ENCODE measurements at places on chromosomes 13 and 19.

- DNase-seq = no peak
Measured at GRCh38 chr19:55536951-55537740, at the start of gene SBK2. Gene SBK2 (minus strand): TSS chr19:55537133. CDS start chr19:55536294, 839 bp downstream.

GRCh38 chr13:75258159-75258782 lies 223.7 kb downstream of the TBC1D4 start:
- DNase-seq = peak; percentile 27

DNA sequence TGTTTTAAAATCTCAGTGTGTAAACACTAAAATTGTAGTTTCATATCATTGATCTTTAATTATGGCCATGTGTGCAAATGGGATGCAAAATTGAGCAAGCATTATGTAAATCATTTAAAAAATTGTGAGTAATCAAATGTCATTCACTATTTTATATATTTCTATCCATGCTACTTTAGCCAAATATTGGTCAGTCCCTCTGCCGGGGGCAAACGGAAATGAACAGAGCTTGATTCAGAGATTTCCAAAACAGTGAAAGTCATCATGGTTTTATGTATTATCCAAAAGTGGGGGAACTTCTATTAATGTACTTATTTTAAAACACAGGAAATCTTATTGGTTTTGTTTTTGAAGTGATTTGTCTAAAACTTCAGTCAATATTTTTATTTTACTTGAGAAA lies 219.1 kb downstream of the IRS2 start:
- peak; percentile 4 for DNase-seq

DNA sequence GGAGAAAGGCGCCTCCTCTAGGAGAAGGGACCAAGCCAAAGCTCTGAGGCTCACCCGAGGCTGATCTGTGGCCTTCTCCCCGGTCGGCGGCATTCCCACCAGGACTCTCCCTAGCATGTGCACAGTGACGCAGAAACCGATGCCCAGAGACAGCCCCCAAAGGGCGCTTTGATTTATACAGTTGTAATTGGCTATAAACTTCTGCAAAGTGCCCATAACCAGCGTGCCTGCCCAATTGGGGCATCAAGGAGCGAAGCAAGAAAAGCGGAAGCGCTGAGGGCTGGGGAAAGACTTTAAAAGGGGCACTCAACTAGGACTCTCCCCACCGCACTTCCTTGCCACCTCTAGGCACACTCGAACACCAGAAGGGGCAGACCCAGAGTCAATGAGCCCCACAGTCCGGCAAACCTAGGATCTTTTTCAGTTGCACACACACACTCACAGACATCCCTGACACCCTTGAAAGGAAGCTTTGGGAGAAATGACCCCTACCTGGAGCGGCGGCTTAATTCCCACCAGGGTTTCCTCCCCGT lies 1.8 kb downstream of the CDX2 start:
- no peak for DNase-seq

DNA sequence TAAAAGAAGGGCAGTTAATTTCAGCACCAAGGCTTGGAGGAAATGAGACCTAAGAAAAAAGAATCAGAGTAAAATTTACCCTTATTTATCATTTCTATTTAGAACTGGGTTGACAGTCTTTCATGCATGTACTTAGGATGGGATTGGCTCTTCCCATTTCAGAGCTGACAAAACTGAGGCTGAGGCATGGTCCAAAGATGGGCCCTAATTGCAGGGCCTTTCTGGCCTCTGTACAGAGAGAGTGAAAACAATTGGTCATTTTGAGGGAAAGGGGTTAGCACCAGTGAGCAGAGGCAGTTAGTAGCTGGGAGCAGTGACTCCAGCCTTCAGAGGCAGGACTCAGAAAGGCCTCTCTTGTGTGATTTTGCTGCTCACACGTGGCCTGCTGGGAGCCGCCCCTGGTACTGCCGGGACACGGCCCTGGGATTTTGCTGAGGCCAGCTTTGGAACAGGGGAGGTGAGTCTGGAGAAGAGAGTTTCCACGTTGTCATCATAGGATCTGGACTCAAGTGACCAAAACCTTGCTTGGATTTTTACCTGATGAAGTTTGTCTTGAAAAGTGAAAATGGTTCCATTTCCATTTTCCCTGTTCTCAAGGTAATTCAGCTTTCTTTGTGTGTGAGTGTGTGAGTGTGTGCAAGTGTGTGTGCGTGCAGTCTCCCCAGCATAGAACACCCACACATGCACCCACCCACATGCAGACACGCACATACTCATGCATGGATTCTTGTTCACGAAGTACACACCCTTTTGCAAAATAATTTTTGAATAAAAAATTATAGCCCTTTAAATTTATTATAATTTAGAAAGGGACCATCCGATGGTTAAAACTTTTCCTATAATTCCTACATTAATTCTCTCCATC lies at the start of gene ZNF536:
TSS of gene ZNF536 (plus strand) at position 425 of the 865 bp plus-strand sequence. CDS start 71,179 bp downstream, outside the sequence.
- DNase-seq = no peak

- peak; percentile 31 for DNase-seq
Measured at GRCh38 chr19:11624069-11624463, 26.8 kb downstream of the ZNF627 start.

GRCh38 chr13:51980908-51981307 lies 30.3 kb downstream of the ATP7B start:
- DNase-seq = no peak

DNA sequence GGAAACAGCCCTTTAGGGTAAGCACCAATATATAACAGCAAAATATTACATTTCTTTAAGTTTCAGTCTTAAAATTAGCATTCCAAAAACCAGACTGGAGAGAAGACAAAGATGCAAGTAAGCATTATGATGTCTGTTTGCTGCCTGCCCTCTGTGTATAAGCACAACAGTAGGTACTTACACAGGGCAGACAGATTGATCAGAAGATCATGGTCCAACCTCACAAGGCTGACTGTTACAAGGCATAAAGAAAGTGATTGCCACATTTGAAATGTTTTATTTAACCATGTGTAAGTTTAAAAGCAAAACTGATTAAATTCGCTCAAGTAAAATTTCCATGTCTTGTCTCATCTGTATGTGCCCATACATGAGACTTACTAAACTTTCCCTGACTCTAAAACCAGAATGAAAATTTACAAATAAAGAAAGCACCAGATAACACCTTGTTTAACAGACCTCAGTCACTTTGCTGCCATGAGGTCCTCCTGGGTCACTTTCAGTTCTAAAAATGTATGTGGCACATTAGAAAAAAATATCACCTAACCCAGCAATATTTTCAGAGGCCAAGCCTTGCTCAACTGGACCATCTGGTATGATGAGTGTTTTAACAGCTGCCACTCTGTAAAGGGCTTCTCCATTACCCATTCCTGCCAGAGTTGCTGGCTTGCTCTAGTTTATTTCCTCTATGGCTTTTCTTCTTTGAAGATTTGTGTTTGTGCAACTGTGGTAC lies 297.0 kb downstream of the RBM26 start:
- no peak for DNase-seq

DNA sequence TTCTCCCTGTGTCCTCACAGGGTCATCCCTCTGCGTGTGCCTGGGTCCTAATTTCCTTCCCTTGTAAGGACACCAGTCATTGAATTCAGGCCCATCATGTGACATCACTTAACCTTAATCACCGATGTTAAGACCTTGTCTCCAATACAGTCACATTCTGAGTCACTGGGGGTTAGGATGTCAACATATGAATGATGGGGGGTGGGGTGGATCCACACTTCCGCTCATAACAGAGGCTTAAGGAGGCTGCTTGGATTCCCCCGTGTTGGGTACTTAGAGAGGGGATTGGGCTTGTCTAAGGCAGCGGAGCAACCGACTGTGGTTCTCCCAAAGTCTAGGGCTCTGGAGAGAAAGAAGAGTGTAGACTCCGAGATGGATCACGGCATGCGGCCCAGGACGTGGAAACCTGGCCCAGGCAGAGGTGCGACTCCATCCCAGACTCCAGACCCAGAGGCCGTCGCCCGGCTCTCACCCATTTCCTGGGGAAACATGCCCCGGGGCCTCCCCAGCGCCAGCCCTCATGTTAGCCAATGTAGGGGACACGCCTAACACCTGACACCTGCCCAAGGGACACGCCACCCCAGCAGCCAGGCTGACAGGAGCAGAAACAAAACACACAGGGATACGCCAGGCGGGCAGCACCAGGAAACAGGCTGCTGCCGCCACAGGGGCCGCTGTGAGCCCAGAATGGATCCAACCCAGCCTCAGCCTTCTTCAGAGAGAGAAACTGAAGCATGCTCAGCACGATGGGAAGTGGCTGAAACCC lies 17.1 kb upstream of the IGLON5 start:
- DNase-seq = no peak

- peak; percentile 74 for DNase-seq
Measured at GRCh38 chr19:35154525-35155406, at the start of gene FXYD5. Gene FXYD5 (plus strand): TSS chr19:35154735. CDS start chr19:35155551, 816 bp downstream.

DNA sequence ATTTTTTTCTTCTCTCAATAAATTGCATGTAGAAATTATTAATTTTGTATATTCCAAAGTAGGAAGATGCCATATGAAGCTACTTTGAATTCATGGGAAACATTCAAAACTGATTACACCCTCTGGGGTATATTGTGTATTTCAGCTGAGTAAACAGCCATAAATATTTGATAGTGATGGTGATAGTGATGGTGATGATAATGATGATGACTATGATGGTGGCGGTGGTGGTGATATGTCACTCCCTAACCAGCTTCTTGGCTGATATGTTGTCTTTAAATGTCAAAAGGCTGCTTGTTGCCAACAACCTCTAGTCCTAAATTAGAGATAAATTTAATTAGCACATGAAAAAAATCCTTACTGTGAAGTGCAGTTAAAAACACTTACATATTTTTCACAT lies 102.0 kb downstream of the LRCH1 start:
- DNase-seq = no peak

- DNase-seq = no peak
Measured at GRCh38 chr13:32026623-32027022, 5.0 kb upstream of the FRY start.

Measured in fibroblast of gingiva (primary cell).